AG10803 (cell line): ENCODE measurements at places on chromosomes 12 and 14.

GRCh38 chr12:27429606-27430005 lies 16.9 kb upstream of the SMCO2 start:
- DNase-seq = peak; percentile 29

GRCh38 chr14:77378701-77379100 lies 1.5 kb downstream of the SAMD15 start:
- no peak for DNase-seq

DNA sequence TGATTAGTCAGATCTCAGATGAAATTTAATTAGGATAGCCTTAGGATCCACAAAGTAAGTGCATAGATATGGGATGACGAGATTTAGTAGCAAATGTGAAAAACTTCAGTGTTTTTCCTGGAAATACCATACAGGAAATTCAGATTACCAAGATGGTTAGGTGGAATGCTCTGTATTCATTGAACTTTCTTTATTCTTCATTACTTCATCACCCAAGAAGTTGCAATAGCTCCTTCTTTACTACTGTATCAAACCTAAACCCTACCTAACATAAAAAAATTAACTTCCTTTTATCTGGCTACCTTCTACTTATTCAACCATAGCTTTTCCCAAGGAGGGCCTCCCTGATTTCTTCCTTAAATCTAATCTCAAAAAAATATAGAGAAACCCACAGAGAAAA lies 100.4 kb downstream of the TTC6 start:
- DNase-seq = no peak

DNA sequence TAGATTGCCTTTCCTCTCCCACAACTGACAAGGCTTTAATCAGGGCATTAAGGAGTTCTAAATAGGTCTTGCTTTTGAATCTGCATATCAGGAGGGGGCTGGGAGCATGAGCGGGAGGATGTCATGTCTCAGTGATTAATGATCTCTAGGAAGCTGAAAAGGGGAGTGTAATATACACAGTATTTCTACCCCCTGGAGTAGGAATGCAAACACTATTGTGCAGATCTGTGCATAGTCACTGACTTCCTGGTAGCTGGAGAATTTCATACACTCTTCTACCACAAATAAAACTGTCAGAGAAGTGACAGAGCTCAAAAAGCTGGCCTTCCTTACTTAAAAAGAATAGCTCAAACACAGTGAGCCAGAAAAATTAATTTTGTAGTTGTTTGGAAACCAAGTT lies 65.8 kb downstream of the RIC8B start:
- peak; percentile 44 for DNase-seq

- peak; percentile 30 for DNase-seq
Observed at GRCh38 chr12:94172031-94172430, 23.7 kb downstream of the PLXNC1 start.

GRCh38 chr12:1273051-1273450 lies 282.0 kb downstream of the ERC1 start:
- peak; percentile 27 for DNase-seq

DNA sequence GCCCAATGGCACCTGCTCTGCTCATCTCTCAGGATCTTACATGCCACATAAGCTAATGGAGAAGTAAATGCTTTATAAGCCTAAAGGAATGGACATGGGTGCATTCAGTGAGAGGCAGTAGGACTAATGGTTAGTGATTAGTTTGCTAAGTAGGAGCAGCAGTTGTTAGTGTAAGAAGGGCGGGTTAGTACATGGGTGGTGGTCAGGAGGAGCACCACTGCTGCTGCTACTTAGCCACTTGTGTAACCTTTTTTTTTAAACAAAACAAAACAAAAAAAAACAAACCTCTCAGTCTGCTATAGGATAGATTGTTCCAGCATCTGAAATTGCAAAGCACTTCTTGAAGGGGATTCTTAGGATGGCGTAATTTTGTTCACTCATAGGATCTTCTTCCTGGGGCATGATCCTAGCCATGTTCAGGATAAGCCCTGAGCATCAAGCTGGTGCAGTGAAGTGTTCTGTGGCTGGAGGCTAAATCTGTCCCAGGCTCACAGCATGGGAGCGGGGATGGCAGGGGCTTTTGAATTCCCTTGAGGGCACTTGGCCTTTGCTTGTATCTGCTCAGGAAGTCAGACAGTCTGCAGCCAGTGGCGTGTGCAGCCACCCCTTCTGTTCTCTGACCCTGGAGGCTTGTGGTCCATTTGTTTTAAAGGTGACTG lies 63.6 kb downstream of the CHST11 start:
- DNase-seq = no peak

DNA sequence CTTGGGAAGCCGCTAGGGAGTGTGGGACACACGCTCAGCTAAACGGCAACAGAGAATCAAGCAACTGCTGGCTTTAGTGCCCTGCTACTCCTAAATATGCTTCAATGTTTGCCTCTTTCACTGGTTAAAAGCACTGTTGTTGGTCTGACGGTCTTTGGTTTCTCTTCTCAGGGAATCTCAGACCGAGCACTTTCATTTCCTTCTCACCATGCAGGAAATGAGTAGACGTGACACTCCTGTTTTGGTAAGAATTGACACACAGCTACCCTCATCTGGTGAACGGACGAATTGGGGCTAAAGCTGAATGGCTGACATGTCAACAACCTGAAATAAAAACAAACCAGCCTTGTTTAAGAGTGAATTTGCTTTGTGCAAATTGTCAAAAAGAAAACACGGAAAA lies 57.5 kb upstream of the PIWIL1 start:
- DNase-seq = peak; percentile 3

- DNase-seq = peak; percentile 61
Observed at GRCh38 chr12:99455350-99456035, 192.1 kb upstream of the GARIN6 start.

DNA sequence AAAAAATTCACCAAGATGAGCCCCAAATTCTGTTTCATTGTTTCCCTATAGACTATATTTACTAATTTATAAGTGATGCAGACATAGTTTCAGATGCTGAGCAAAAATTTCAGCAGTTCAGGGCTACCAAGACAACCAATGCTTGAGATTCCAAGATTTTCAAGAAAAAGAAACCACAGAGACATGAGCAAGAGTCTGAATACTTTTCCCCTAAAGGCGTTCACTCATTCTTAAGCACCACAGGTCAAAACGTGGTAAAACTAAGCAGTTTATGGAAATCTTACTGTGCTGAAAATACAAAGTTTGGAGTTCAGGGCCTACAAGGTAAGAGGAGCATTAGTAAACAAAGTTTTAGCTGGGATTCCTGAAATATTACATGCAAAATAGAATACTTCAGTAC lies 221.2 kb downstream of the KCNH5 start:
- no peak for DNase-seq

GRCh38 chr12:58920102-58920960 lies at the start of gene LRIG3:
TSS of gene LRIG3 (minus strand) at chr12:58920504. CDS start at chr12:58920235, 269 bp downstream.
- DNase-seq = peak; percentile 87

DNA sequence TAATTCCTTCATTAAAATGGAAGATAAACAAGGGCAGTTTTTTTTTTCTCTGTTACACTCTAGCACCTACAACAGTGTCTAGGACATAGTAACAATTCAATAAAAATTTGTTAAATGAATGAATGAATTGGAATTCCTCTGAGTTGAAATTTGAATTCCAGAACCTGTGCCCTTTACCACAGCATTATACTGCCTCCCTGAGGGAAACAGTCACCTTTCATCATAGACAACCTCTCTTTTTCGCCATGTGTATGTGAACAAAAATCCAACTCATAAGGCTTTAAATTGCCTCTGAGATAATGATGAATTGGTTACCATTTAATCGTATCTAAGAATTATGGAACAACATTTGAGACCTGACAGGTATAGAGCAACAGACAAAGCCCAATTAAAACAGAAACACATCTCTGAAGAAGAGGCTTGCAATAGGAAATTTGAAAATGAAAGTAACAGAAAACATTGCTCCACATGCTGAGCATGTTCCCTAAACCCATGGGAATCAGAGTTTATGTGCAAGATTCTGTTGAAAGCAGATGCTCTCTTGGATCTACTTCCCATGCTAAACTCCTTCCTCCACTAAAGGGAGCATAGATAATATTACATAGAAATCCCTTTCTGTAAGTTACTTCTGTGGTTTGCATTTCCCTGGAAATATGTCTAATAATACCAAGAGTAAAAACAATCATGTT lies 657.8 kb downstream of the GALC start:
- DNase-seq = peak; percentile 26

DNA sequence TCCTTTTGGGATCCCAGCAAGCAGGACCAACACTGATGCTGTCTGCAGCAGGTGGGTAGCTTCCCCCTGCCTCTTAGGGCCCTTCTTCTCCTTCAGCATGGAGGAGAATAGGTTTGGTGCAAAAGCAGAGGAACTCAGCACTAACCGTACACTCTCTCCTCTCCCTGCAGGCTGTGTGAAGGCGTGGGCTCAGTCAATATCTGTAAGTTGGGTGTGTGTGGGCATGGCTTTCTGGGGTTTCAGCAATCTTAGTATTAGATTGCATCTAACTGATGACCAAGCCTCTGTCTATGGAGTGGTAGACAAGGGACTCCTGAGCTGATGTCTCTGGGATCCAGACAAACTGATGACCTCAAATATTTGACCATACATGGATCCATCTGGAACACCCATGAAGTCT lies 14.3 kb downstream of the KRT85 start:
- no peak for DNase-seq

DNA sequence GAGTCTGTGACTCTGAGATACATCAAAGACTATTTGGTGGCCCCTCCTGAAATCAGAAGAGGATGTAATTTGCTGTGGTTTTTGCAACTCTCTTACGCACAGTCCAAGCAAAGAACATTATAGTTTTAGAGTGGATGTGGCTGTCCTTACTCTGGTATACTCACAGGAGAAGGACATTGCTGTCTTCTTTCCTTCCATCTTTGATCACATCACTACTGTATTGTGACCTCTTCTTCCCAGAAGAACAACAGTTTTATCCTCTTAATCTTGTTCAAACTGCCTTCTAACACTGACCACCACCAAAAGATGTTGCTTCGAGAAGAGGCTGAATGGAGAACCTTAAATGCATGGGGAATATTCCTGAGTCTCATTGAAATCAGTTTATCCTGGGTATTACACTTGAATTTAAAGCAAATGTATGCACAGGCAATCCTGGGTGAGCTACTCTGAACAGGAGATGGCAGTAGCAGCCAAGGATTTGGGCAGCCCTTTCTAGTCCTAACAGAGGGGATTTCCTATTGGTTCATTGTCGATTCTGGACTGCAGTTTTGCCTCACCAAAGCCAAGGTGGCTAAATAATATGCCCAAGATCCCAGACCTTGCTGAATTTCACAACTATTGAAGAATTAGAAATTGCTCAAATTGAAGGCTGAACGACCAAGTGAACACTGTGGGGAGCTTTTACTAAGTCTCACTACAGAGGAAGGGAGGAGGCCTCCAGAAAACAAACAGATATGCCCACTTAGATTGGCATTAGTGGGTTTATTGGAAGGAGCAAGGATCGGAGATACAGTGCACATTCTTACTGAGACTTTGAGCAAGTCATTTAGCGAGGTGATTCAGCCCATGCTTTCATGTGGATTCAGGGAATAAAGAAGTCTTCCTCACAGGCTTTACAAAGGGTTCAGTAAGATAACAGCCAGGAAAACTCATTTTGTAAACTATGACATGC lies 282.8 kb downstream of the PAWR start:
- DNase-seq = peak; percentile 92

DNA sequence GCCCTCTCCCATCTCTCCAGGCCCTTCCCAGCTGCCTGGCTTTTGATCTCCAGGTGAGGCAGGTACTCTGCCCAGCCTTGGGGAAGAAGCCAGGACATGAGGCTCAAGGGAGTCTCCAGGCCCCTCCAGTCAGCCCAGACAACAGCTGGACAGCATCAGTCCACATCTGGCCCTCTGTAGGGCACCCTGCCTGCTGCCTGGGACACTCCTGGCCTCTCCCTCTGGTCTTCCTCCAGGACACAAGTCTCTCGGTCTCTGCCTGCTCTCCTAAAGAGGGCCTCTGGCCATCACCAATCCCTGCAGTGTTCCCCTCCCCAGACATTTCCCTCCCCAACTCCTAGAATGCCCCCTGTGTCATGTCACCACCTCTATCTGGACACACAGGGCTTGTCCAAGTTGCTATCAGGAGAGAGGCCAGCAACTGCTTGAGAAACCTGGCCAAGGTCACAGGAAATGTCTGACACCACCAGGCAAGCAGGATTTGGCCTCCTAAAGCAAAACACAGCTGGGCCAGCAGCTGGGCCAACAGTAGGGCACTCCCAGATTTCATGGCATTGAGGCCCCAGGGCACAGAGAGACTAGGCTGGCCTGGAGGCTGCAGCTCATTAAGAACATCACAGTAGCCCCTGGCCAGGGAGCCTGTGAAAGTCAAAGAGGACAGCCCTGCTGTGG lies 29.0 kb downstream of the LTBP2 start:
- peak; percentile 69 for DNase-seq

DNA sequence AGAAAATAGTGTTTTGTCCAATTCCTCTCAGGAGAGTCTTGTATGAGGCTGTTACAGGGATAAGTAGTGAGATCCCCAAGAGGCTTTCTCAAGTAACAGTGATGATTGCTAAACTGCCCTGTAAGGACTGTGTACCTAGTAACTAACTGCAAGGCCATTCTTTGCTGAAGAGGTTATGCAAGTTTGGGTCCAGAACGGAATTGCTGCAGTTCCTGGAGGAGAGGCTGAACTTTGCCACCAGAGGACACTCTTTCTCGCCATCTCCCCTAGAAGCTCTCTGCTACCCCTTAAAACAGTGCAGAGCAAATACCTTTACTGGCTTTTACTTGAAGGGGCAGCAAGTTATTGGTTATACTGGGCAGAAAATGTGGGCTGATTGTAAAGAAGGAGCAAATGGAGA lies 180.0 kb downstream of the RBM19 start:
- no peak for DNase-seq
